GM03348 (cell line): ENCODE measurements at places on chromosomes 2 and 18.

DNA sequence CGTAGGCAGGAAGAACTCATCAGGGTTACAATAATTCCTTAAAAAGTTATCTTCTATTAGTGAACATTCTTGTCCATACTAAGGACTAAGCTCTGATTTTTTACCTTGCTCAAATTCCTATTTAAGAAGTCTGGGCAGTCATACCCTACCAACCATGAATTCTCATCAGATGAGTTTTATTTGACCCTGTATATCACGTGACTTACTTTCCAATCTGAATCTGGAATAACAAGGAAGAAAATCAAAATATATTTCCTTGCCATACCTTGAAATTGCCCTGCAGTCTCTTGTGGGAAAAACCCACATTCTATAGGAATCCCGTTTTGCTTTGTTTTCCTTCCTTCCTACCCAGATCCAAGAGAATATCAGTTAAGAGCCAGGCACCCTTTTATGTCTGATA, 352.7 kb downstream of the AKAIN1 start:
- no peak for DNase-seq

DNA sequence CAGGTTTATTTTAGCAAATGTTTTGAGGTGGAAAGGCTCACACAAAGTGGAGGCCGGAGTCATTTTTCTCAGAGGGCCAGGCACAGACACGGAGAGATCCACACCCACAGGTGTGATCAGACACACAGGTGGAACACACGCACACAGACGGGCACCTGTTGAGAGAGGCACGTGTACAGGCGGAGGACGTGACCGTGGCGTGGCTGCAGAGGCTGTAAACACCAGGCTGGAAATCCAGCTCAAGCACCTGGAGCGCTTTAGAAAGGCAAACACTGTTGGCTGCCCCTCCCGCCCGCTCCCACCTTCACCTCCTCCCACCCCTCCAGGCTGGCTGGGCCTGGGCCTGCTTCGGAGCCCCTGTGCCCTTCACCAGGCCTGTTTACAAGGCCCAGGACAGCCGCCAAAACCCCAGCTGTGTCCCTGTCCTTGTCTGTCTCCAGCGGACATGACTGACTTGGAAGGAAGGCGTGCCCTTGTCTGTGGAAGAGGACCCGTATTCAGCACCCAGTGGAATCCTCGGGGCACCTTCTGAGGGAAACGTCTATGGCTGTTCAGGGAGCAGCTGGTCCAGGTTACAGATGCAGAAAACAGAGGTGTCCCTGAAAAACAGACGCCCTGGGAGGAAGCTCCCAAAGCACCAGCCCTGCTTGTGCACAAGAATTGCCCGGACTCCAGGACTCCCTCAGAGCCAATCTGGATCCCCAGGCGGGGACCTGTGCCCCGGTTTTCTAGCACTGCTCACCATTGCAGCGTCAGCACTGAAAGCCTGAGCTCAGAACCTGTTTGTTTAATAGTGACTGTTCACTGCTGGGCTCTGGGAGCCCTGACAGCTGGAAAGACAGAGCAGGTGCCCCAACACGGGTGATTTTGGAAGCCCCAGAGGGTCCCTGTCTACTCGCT, 134.3 kb upstream of the HAAO start:
- DNase-seq: no peak

DNA sequence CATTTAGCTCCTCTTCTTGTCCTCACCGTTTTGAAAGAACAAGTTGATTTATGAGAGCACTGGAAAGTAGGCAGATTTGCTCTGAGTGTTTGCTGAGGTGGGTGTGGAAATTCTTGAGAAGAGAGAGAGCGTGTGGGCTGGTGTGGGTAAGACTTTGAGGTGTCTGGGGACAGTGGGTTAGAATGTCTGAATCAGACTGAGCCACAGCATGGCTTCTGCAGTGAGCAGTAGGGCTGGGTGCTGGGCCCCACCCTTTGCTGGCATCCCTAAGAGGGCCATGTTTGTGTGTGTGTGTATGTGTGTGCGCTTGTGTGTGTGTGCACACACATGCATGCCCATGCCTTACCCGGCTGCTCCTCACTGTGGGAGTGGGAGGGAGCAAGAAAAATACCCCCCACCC, 63.7 kb downstream of the COPS8 start:
- peak; percentile 64 for DNase-seq

- no peak for DNase-seq
Measured at GRCh38 chr2:136008205-136008865, 22.9 kb upstream of the DARS1 start.

- no peak for DNase-seq
Measured at GRCh38 chr2:181948227-181948626, 37.4 kb upstream of the PPP1R1C start.

GRCh38 chr18:8707556-8708300, 2.4 kb downstream of the MTCL1 start:
- DNase-seq: peak; percentile 70
